Lung microvascular endothelial cell (primary cell): ENCODE measurements at places on chromosomes 1 and 21.
A peak's percentile ranks its signal among the peaks of the same experiment; 100 is the strongest.

DNA sequence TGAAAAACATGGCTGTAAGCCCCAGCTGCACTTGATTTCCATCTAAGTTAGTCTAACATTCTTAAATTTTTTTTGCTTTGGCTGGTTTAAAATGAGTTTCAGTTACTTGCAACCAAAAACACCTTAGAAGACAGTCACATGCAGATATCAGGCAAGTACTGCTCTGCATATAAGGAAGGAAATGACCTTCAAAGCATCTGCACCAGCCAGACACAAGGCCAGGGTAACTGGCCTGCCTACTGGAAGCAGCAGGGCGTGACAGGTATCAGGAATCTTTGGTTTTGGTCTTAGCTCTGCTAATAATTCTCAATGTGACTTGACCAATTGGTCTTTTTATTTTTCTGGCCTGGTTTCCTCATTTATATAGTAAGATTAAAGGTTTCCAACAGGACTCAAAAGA is 33.5 kb downstream of the SCYL3 start:
- no peak for DNase-seq

DNA sequence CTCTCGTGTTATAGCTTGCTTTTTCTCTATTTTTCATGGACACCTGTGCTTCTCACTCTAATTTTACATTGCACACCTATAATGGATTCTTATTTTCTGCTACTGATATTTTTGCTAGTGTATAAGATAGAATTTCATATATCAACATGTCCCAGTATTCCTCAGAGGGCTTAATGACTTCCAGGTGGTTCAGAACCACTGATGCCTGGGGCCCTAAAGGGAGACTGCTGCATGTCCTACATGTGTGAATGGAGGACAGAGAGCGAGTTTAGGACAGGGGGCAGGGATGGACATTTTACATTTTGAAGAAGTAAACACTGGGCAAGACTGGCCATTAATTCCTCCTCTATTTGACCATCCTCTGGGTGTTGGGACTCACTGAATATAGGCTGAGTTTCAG is 100.6 kb downstream of the DISC1 start:
- no peak for DNase-seq

- no peak for DNase-seq
These were observed 77.6 kb upstream of the IFFO2 start for GRCh38 chr1:19033926-19034680.

DNA sequence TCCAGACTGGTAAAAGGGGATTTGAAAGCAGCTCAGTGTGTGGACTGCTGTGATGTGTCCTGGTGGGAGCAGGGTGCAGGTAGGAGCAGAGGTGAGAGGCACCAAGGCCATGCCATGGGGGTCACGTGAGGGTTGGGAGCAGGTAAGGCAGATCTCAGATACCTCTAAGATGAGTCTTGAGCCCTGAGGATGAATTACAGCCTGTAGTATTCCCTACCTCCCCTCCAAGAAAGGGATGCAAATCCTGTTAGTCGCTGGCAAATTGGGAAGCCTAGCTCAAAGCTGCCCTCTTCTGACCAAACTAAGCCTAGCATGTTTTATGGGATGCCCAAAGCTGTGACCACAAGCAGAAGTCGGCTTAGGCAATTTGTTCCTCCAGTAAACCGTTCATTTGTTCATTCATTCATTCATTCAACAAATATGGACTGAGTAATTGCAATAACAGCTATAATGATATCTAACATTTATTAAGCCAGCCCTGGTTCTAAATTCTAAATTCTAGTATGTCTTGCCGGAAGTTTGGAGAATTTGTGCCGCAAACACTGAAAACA is 3.9 kb upstream of the NUAK2 start:
- peak; percentile 84 for DNase-seq

DNA sequence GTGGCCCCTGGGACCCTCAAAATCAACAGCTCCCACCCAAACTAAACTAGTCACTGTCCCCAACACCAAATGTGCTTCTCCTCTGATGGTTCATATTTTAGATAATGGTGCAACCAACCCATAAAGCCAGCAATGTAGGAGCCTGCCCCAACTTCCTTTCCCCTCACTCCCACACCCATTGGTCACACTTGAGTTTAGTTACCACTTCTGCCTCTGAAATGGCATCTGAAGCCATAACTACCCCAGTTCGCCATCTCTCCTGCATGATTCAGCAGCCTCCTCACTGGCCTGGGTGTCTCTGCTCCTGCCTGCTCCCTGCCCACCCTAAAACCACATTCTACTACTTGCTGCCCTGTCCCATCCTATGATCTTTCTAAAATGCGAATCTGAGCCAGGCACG is 3.4 kb upstream of the CDCP2 start:
- no peak for DNase-seq

GRCh38 chr1:169931795-169932231 is 38.1 kb upstream of the SCYL3 start:
- peak; percentile 3 for DNase-seq

DNA sequence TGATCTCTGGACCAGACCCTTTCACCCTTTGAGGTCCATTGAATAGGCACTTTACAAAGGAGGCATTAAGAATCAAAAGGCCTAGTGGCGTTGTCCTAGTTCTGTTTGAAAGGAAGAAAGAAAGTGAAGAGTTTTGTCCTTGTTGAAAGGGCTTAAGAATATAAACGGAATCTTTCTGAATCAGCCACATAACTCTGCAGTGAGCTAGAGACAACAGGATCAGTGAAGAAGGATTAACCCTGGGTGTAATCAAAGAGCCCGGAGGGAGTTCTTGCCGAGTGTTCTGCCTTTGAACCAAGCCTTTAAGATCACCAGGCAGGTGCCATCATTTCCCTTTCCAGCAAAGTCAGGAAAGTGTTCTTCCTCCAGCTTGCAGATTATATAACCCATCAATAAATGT is 54.8 kb upstream of the CNTN2 start:
- DNase-seq, result no peak

DNA sequence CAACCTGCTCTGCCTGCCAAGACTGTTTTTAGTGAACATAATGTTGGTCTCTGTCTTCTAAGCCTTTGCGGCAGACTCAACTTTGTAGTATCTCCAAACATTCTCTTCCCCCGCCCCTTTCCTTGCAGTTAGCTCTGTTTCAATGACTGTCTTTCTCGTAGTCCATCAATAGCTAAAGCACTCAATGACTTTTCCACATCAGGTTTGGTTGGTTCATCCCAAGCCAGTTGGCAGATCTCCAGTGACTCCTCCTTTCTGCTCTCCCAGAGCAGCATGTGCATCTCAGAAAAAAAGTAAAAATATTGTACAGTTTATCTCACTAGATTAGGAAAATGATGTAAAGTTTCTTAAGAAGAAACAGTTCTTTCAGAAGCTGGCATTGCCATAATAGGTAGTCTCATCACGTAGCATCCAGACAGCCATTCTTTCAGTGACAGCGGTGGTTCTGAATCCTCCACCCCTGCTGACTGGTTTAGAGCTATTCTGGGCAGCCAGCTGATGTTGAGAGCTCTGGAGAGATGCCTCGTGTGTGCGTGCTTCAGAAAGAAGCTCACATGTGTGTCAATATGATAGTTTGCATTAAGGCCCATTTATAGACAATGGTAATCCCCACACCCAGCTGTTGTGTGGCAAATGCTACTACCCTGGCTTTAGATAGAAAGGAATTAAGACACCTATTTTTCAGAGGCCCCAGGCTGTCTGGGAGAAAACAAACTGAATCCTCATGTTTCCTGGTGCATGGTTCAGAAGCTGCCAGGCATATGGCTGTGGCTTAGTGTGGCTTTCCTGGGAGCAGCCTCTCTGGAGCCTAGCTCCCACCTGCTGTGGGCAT is 53.2 kb downstream of the CNN3 start:
- DNase-seq, result no peak

DNA sequence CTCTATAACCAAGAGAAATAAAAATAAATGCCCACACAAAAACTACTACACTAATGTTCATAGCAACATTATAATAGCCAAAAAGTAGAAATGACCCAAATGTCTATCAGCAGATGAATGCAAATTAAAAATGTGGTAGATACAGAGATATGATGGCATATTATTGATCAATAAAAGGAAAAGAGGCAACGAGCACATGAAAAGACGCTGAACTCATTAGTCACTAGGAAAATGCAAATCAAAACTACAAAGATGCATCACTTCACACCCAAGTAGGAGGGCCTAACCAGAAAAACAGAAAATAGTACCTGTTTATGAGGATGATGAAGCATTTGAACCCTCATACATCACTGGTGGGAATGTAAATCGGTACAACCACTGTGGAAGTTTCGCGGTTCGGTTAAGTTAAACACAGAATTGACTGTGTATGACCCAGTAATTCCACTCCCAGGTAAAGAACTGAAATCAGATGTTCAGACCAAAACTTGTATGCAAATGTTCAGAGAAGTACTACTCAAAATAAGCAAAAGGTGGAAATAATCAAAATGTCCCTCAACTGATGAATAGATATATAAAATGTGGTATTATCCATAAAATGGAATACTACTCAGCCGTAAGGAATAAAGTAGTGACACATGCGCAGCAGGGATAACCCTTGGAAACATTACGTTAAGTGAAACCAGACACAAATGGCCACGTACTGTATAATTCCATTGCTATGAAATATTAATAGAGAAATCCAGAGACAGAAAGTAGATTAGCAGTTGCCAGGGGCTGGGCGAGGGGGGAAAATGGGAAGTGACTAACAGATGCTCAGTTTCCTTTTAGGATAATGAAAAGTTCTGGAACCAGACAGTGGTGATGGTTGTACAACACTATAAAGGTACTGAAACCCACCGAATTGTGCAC is 3.1 kb downstream of the USP48 start:
- DNase-seq, result peak; percentile 94
